ENCODE measurements at places on chromosomes 1 and 21.

- DNase-seq: no peak
Observed at GRCh38 chr1:167227934-167228378, 7.3 kb downstream of the POU2F1 start.

DNA sequence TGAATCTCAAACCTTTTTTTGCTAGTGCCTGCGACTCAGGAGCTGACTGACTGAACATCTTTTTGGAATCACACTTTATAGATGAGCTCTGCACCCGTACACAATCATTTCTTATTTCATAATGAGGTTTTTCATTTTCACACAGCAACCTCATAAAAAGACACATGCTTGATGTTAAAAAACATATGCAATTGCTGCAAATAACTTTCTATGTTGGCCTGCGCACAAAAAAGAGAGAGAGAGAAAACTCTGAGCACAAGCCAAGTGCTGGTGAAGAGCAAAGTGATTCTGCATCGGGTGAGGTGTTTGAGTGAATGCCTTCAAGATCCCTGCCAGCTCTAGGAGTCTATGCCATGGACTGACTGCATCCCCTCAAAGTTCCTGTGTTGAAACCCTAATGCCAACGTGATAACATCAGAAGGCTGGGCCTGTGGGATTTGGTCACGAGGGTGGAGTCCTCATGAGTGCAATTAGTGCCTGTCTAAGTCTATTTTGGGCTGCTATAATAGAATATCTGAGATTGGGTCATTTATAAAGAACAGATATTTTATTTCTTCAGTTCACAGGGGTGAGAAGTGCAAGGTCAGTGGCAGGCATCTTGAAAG, 36.6 kb downstream of the C1orf87 start:
- no peak for DNase-seq

- DNase-seq: no peak
Observed at GRCh38 chr1:172138634-172139033, 281.9 kb upstream of the C1orf105 start.

DNA sequence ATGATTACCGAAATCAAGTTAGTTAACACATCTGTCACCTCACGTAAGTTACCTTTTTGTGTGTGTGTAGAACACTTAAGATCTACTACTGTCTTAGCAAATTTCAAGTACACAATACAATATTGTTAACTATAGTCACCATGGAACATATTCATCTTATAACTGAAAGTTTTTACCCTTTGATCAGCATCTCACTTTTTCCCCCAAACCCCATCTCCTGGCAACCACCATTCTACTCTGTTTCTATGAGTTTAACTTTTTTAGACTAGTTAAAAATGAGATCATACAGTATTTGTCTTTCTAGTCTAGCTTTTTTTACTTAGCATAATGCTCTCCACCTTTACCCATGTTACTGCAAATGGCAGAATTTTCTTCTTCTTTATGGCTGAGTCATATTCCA, 124.7 kb downstream of the RABGAP1L start:
- DNase-seq: no peak

DNA sequence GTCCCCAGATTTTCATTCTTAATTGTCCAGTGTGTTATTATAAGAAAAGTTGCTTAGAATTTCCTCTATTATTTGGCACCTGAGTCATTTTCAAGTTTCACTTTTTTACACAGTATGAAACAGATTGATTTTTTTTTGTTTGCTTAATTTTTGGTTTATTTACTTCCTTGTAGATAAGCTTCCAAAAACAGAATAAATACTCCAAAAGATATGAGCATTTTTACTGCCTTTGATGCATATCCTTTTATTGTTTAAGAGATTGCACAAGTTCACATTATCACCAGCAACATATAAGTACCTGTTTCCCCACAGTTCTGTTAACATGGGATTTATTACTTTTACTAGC, 36.3 kb upstream of the AHCYL1 start:
- DNase-seq: no peak

DNA sequence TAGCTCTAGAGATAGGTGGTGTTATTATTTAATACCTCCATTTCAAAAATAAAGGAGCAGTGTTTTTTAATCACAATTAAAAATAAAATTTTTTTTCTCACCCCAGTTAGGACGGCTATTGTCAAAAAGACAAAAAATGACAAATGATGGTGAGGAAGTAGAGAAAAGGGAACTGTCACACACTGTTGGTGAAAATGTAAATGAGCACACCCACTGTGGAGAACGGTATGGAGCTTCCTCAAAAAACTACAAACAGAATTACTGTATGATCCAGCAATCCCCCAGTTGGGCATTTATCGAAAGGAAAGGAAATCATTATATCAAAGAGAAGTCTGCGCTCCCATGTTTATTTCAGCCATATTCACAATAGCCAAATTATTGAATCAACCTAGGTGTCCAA, 148.7 kb upstream of the NR5A2 start:
- no peak for DNase-seq

DNA sequence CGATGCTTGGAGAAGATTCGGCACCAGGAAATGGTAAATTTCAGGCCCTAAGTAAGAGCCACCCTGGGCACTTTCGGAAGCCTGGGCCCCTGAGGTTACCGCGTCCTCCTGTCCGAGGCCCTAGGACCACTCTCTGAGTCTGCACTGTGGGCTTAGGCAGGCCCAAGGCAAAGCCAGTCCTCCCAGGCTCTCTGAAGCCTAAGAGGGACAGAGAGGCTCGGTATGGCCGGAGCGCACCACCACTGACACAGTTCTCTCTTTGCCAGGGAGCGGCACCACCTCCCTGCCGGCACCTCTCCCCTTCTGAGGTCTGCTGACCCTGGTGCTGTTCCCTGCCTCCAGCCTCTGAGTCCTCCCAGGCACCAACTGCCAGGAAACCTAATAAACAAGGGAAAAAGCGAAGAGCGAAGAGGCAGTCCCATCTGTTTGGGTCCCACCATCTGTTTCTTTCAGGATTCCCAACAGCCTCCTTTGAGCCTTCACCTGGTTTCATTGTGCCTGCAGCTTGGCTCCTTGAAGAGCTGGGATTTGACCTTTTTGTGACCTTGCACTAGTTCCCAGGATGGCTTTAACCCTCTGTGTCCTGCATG, 57.7 kb downstream of the VWA5B1 start:
- DNase-seq: no peak

- no peak for DNase-seq
Observed at GRCh38 chr1:26239936-26240335, 5.9 kb downstream of the CEP85 start.

GRCh38 chr1:15070145-15070748, 83.3 kb upstream of the TMEM51 start:
- DNase-seq: no peak

GRCh38 chr1:224495866-224496265, 61.3 kb upstream of the WDR26 start:
- no peak for DNase-seq

GRCh38 chr1:49016030-49016977, 239.6 kb upstream of the BEND5 start:
- DNase-seq: no peak

GRCh38 chr1:22508329-22508728, 55.0 kb upstream of the EPHA8 start:
- no peak for DNase-seq

- no peak for DNase-seq
Observed at GRCh38 chr1:156221986-156222692, 9.3 kb downstream of the PMF1 start.

DNA sequence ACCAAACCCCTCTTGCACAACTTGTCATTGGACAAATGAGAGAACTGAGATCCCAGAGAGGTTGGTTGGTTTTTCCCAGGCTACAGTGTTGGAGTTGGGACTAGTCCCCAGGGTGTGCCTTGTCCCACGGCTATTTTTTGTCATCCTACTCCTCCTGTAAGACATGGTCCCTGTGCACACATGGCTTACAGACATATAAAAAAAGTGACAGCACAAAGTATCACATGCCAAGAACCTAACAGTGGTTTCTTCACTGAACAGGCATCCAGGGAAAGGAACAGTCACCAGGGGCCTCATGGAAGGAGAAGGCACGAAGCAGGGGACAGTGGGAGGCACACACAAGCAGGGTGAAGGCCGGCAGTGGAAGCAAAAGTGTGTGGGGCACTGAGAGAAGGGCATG, 36.5 kb downstream of the SERBP1 start:
- DNase-seq: no peak

- DNase-seq: no peak
Observed at GRCh38 chr1:246214708-246215509, 292.2 kb downstream of the SMYD3 start.

DNA sequence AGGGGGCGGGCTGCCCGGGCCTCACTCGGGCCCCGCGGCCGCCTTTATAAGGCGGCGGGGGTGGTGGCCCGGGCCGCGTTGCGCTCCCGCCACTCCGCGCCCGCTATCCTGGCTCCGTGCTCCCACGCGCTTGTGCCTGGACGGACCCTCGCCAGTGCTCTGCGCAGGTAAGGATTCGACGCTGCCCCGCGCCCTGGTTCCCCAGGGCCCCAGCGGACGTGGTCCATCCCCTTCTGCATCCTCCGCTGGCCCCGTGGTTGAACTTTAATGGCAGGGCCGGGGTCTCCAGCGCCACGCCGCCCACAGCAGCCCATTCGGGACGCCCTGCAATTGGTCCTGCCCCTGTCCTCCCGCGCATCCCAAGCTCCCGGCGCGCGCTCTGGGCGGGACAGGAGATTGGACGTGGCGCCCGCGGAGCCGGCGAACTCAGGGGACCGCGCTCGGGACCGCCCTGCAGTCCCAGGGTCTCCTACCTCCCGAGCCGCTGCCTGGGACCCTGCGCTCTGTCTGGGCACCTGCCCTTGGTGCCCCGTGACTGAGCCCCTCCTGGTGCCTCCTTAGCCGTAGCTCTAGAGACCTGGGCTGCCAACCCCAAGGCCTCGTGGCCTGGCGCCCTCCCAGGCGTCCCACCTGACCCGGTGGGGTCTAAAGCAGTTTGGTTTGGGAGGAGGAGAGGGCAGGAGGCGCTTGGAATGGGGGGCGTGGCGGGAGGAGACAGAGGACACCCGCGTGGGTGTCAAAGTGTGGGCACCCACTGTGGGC, at the start of gene ALPL:
ALPL (plus strand) TSS at position 73 of the 762 bp plus-strand sequence. CDS start 44,659 bp downstream, outside the sequence.
- DNase-seq: no peak

- no peak for DNase-seq
Observed at GRCh38 chr1:29397981-29398380, 161.7 kb downstream of the PTPRU start.

DNA sequence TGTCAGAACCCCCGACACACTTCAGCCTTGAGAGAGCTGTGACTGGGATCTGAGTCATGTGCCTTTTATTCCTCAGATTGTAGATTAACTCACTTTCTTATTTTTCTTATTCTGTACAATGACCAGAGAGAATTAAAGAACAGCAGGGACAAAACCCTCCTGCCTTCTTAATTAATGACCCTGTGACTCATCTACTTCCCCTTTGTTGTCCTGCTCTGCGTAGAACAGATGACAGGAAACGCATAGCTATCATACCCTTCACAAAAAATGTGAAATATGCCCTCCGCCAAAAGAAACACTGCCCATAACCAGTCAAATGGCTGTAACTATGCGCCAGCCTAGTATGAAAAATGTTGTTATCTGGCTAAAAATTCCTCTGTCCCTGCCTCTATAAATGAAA, 9.1 kb upstream of the PADI2 start:
- DNase-seq: no peak

DNA sequence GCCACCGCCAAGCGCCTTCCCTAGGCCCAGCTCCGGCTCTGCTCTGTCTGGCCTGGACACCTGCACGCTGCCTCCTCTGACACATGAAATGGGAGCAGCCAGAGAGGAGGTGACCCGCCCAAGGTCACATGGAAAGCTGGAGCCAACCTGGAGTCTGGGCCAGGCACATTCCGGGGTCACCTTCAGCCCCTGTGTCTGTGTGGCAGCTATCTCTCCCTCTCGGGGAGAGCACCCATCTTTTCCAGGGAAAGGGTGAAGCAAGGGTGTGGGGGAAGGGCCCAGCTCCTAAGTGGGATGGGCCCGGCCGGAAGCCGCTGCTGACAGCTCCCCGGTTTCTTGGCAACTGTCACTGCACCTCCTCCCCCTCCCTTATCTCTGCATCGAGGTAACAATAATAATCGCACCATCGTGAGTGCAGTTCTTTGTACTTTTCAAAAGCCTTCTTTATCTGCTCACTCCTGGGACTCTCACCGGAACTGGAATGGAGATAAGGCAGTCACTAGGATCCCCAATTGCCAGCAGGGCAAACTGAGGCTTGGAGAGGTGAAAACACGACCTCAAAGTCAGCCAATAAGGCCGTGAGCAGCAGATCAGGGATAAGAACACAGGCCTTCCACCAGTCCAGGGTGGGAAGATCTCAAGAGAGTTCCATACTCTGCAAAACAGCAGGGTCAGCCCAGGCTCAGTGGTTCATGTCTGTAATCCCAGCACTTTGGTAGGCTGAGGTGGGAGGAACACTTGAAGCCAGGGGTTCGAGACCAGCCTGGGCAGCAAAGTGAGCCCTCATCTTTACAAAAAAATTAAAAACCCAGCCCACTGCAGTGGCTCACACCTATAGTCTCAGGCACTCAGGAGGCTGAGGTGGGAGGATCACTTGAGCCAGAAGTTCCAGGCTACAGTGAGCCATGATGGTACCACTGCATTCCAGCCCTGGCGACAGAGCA, 36.9 kb downstream of the RAP1GAP start:
- no peak for DNase-seq

- no peak for DNase-seq
Observed at GRCh38 chr1:50416553-50417453, 6.4 kb downstream of the DMRTA2 start.

GRCh38 chr1:1760345-1760650, 18.0 kb downstream of the NADK start:
- DNase-seq: no peak

- peak; percentile 62 for DNase-seq
Observed at GRCh38 chr1:161227196-161227871, 1.5 kb downstream of the TOMM40L start.

- no peak for DNase-seq
Observed at GRCh38 chr21:31305888-31306287, 38.2 kb downstream of the TIAM1 start.

GRCh38 chr1:106290805-106291501, 765.5 kb upstream of the PRMT6 start:
- no peak for DNase-seq

- peak; percentile 9 for DNase-seq
Observed at GRCh38 chr1:85464497-85465098, 361 bp downstream of the DDAH1 start.

- peak; percentile 28 for DNase-seq
Observed at GRCh38 chr1:10796029-10796944, at the start of gene CASZ1. TSS of gene CASZ1 (minus strand) at chr1:10796646. CDS start at chr1:10693889, 102,757 bp downstream.

All from thymus (tissue), 14 donors.